ENCODE measurements at places on chromosomes 3 and 15. TPM values are rescaled to one million over a fixed set of nuclear protein-coding genes. Genes with fewer than 3 reads are reported as not detected.

- no peak for DNase-seq
Measured at GRCh38 chr3:176840641-176841286, 356.5 kb downstream of the TBL1XR1 start.

Gene NR1I2
- total RNA-seq, result 1.3 TPM

- peak; percentile 78 for DNase-seq
Measured at GRCh38 chr15:63048776-63049665, 6.5 kb downstream of the TPM1 start.

GRCh38 chr3:123759311-123759710 lies 124.8 kb downstream of the MYLK start:
- no peak for DNase-seq

- peak; percentile 28 for DNase-seq
Measured at GRCh38 chr15:68700455-68701123, 120.1 kb downstream of the ANP32A start.

All from Daoy (cell line).